ENCODE measurements at places on chromosomes 4 and X.

DNA sequence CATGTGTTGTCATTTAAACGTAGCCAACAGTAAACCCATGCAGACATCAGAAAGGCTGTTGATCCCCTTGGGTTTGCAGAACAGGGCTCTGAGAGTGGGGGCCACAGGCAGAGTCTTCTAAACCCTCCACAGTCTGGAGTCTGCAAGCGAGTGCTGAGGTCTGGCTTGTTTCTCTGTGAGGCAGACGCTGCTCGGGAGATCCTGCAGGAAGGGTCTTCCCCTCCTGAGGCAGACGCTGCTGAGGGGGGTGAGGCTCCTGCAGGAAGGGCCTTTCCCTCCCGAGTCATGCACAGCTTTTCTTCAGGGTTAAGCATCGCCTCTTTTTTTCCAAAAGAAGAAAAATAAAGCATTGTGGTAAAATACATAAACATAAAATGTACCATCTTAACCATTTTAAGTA, 17.1 kb upstream of the PDE6B start:
- DNase-seq = no peak

DNA sequence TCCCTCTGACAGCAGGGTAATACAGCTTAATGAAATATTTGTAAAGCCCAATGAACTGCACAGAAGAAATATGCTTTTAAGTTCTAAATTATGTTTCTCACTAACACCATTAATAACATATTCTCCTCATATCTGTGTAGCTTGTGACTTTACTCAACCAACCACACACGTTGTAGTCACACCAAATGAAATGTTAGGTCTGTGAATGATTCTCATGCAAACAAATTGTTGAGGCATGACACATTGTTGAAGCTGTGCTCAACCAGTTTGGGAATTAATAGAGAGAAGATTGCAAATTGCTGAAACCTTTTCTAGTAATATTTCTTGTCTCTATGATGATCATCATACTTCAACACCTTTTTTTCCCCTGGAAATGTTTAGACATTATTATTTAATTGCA, 645.9 kb downstream of the PCDH7 start:
- DNase-seq = no peak

DNA sequence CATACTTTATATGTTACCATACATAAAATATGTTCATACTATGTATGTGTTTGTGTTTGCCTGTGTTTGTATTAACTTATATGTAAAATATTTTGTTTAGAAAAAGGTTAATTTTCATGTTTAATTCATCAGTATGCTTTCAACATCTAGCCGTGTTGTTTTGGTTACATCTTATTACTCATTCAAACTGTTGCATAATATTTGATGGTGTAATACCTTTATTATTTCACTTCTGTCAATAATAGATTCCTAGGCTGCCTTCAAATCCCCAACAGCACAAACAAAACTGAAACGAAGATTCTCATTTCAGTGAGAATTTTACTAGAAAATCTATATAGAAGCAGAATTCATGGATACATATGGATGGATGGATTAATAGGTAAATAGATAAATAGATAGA, 462.3 kb upstream of the ADGRL3 start:
- no peak for DNase-seq

GRCh38 chr4:78766026-78766425, 10.1 kb upstream of the BMP2K start:
- no peak for DNase-seq

- DNase-seq = no peak
These were observed 71.8 kb upstream of the OTUD4 start for GRCh38 chr4:145252190-145252589.

Data from stimulated activated naive B cell treated with anti-CD40 and anti-IgM and Interleukin-4, amounts not matched to agents 10 μg/mL and 1 μg/mL and 100 μg/mL, for 72 hours (primary cell).